ENCODE measurements at places on chromosomes 7 and 10.

- no peak for DNase-seq
Measured at GRCh38 chr10:126188679-126189200, 199.5 kb downstream of the ADAM12 start.

DNA sequence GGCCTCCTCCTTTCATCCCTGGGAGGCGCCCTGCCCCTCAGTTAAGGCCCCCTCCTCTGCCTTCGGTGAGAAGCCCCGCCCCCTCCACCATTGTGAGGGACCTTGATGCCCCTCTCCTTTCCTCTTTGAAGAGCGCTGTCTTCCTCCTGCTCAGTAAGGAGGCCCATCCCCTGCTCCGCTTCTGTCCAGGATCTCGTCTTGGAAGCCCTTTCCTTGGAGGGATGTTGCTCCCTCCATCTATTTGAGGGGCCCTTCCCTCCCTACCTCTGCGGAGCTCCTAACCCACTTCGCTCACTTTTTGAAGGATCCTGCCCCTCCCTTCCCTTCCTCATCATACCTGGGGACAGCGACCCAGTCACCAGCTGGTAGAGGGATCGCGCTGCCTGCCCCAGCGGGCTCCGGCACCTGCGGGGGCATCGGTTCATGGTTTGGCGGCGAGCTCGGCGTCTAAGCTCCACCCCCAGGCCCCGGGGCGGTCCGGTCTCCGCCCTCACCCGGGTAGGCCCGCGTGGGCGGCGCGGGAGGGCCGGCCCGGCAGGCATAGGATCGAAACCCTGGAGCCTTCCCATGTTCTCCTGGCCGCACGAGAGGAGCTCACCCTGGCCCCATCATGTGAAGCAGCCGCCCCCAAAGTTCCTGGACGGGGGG lies 4.1 kb downstream of the KCNIP2 start:
- DNase-seq: peak; percentile 71

- no peak for DNase-seq
Measured at GRCh38 chr7:35818513-35818912, 17.7 kb downstream of the SEPTIN7 start.

DNA sequence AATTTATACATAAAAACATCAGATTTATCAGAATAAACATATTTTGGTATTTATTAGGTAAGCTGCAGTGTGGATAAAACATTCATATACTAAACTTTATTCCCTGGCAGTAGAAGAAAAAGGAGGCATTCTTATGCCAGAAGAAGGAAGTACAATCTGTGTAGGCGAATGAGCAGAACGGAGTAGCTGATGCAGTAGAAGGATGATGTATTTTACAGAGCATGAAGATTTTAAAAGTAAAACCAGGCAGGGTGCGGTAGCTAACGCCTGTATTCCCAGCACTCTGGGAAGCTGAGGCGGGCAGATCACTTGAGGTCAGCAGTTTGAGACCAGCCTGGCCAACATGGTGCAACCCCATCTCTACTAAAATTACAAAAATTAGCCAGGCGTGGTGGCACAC lies 294.9 kb upstream of the MKLN1 start:
- DNase-seq: no peak

GRCh38 chr10:84846658-84847316 lies 518.4 kb downstream of the CCSER2 start:
- no peak for DNase-seq

GRCh38 chr10:52269233-52269632 lies 44.8 kb upstream of the DKK1 start:
- no peak for DNase-seq

- DNase-seq: no peak
Measured at GRCh38 chr10:43371418-43371817, at the start of gene FXYD4. Gene FXYD4, plus strand, starts transcription at chr10:43371636. Its CDS starts 2,111 bp downstream, at chr10:43373747.

- DNase-seq: no peak
Measured at GRCh38 chr10:109892931-109893330, 30.4 kb downstream of the XPNPEP1 start.

DNA sequence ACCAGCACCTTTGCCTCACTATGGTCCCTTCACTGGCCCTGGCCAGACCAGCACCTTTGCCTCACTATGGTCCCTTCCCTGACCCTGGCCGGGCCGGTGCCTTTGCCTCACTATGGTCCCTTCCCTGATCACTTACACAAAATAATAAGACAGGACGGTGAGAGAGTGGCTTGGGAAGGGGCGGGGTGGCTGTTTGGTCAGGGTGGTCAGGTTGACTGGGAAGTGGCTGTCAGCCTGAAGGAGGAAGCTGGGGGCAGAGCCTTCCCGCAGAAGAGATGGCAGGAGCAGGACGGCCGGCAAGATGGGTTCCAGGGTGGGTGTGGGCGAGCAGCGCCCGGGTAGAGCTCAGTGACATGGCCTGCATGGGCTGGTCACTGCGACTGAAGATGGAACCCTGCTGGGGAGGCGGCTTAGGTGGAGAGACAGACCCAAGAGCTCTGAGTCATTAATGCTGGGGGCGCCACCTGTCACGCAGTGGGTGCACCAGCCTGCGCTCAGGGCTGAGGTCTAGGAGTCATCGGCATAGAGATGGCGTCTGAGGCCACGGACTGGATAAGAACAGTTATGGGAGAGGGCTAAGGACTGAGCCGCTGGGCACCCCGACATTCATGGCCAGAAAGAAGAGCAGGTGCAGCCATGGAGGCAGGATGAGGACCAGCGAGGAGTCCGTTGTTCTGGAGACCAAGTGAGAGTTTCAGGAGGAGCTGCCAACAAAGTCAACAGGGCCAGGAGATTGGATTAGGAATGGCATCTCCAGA lies 91.8 kb downstream of the CHST15 start:
- no peak for DNase-seq

- DNase-seq: no peak
Measured at GRCh38 chr7:30251708-30252329, 32.6 kb upstream of the ZNRF2 start.

GRCh38 chr10:119250641-119251314 lies 43.4 kb downstream of the GRK5 start:
- DNase-seq: no peak

Measured in activated CD8-positive, alpha-beta memory T cell treated with anti-CD3 and anti-CD28 coated beads, Interleukin-2, amount 50 U/mL, for 4 hours (primary cell).